ENCODE measurements at places on chromosomes 4 and X.

- no peak for DNase-seq
Measured at GRCh38 chrX:25928316-25928715, 209.8 kb upstream of the MAGEB18 start.

- DNase-seq: no peak
Measured at GRCh38 chrX:31136144-31136611, 64.3 kb upstream of the FTHL17 start.

DNA sequence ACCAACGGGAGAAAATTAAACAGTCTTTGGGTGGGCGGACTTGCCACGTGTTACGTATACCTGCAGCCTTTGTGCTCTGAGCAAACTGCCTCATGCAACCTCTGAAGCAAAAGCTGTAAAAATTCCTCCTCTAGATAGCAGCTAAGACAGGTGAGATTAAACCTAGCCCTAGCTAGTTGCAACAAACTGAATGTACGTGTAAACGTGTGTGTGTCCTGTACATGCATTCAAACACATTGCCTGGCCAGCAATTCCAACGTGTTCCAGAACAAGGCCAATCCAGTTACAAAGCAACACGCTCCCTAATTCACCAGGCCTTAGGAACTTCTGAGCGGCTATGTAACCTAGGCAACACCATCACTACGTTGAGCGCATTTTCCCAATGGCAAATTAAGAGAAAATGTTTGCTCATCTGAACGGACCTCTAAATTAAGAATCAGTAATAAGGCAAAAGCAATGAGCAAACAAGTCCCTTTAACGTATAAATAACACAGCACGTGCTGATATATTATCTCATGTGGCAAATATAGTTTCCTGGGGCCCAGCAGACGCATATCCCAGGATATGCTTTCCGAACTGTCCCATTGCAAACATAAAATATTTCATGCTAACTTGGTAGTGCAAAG, 792 bp downstream of the PPID start:
- DNase-seq: no peak

GRCh38 chr4:8370835-8371595, 69.5 kb downstream of the ACOX3 start:
- no peak for DNase-seq

- DNase-seq: no peak
Measured at GRCh38 chr4:39978904-39979303, 1.2 kb upstream of the PDS5A start.

GRCh38 chr4:159146488-159146887, 43.6 kb downstream of the RAPGEF2 start:
- no peak for DNase-seq

DNA sequence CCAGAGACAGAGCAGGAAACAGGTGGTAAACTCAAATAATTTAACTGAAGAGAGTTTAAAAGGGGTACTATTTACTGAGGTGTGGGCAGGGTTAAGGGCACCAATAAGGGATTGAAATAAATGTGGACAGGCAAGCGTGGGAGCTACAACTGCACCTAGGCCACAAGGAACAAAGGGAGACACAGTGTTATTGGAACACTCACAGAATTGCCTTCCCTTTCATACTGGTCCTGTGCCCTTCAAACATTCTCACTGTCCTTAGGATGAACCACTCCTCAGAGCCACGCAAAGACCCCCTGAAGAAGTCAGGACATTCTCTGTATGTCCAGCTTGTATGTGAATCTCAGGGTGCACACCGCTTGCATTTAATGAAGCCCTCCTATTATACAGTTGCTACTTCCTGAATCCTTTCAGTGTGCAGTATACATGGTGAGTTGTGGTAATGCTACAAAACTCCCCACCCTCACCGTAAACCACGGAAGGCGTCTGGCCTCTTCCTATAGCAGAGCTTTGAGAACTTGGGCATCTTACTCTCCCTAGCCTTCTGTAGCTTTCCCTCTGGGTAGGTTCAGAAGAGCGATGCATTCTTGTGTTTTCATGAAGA, 9.6 kb upstream of the MRPL1 start:
- DNase-seq: peak; percentile 30

- DNase-seq: no peak
Measured at GRCh38 chr4:173056271-173056670, 112.3 kb upstream of the GALNT7 start.

DNA sequence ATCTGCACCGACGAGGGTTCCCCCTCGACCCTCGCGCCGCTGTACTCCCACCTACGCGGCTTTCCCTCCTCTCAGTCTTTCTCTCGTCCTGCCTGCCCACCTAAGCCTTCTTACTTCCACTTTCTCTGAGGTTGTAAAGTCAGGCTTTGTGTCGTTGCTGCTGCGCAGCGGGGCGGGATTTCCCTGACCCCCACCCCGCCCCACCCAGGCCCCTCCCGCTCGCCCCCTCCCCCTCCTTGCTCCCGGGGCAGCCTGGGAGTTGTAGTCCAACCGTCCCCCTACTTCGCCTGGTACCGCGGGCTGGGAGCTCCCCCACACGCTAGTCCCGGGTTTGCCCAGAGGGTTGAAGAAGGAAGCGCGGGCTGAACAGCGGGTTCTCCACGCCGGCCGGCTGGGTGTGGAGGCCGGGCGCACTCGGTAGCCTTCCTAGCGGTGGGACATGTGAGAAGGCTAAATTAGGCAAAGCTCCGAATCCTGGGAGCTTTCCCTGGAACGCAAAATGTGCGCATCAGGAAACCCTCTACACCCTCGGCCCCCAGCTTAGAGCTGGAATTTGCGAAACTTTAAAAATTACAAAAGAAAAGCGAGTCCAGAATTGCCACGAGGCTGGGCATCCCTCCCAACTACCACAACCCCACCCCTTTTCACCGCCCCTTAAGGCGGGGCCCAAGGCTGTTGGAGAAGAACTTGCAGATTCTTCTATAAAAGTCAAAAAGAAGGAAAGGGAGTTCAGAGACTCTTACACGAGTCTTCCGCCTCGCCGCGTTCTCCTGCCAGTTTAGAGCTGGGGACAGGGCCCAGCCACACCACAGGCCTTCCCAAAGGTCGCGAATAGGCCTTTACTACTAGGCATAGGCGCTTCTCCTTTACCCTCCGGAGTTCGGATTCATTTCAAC, at the start of gene ATP11C:
ATP11C (minus strand) TSS at position 153 of the 896 bp plus-strand sequence. CDS start 1,011 bp downstream, outside the sequence.
- DNase-seq: peak; percentile 71

GRCh38 chr4:170671171-170671570, 581.4 kb upstream of the AADAT start:
- no peak for DNase-seq

DNA sequence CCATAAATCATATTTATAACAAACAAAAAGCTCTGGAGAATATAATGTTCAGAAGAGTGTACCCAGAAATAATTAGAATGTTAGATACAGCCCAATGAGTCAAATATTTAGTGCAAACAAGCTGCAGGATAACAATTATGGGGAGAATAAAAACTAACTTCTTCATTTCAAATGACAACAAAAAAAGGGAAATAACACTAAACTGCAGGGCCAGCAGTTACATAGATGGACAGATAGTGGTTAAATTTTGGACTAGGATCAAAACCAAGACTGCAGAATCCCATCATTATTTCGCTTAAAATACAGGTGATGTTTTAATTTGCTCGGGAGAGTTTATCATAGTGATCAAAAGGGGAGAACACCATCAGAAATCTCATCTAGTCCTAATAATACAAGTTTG, 617 bp upstream of the GPR34 start:
- no peak for DNase-seq
